NCI-H1092 (cell line): ENCODE measurements at places on chromosomes 5 and 9.

GRCh38 chr5:78648359-78649210 lies at the start of gene LHFPL2:
Gene LHFPL2 (minus strand): TSS chr5:78648772. CDS start chr5:78510213, 138,559 bp downstream.
- DNase-seq: peak; percentile 25

DNA sequence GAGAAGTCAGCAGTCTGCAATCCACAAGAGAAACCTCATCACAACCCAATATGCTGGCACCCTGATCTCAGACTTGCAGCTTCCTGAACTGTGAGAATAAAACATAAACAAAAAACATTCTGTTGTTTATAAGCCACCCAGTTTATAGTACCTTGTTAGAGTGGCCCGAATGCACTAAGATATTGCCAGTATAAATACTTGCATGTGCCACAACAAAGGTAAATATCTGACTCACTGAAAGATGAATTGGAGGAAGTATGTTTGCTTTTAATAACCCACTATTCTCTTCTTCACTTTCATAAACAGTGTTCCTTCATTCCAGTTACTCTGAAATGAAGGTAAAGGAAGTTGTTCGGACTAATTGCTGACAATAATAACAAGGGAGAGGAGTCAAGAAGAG lies 1163.4 kb upstream of the CDH6 start:
- no peak for DNase-seq

DNA sequence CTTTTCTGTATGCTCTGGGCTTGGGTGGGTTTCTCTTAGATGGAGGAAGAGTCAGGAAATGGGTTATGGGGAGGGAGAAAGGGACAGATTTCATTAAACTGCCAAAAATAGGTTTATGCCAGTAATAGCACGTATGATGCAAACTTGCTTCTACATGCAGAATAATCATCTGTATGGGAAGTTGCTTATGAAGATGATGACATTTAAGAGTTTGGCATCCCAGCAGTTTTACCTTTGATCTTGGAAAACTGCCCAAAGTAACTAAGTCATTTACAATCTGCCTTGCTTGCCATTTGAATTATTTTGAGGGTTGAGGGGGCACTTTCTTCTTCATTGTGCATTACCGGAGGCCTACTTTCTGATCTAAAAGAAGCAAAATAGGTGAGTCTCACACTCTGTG lies 282.9 kb upstream of the ANKRD55 start:
- DNase-seq: no peak

DNA sequence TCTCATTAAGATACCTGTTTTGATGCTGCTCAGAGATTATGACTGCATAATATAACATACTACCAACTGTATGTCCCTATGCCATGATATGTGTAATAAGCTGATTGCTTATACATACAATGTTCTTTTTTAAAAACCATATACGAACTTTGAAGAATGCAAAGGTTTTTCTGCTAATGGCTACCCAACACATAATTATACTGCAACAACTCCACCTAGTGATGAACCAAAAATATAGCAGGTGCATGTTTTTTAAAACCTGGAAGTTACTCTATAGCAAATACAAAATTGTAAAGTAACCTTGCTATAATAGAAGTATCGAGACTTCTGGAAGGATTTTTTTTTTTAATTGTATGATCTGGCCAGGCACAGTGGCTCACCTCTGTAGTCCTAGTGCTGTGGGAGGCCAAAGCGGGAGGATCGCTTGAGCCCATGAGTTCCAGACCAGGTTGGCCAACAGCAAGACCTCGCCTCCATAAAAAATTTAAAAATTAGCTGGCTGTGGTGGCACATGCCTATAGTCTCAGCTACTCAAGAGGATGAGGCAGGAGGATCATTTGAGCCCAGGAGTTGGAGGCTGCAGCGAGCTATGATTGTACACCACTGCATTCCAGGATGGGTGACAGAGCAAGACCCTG lies 49.1 kb downstream of the HOMER1 start:
- DNase-seq: no peak

- DNase-seq: no peak
Observed at GRCh38 chr9:135980926-135981630, 19.9 kb upstream of the UBAC1 start.

DNA sequence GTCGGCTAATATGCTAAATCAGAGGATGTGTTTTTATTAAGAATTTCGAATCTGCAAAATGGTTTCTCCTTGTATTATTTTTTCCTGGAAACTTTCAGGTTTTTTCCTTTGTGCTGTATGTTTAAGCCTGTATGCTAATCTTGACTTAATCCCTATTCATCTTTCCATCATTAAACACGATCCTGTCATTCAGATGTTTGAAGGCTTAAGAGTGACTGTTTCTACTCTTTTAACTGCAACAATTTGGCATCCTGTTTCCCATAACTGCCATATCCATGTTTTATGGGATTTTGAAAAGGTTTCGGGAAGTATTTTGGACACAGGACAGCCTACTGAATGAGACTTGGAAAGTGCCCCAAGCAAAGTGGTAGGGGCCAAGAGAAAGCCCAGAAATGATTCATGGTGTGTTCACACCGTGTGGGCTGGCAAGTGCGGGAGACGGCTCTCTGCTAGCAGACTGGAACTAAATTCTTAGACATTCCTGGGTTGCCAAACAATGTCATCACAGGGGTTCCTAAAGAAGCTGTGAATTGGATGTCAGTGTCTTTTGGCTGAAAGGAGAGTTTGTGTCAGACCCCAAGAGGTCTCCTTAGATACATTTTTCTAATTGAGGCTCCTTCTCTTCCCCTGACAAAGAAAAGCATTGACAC lies 125.4 kb upstream of the ADAMTS16 start:
- DNase-seq: no peak

- no peak for DNase-seq
Observed at GRCh38 chr9:134442486-134443173, 116.4 kb downstream of the RXRA start.

- DNase-seq: no peak
Observed at GRCh38 chr9:34440017-34440416, 18.4 kb downstream of the FAM219A start.

DNA sequence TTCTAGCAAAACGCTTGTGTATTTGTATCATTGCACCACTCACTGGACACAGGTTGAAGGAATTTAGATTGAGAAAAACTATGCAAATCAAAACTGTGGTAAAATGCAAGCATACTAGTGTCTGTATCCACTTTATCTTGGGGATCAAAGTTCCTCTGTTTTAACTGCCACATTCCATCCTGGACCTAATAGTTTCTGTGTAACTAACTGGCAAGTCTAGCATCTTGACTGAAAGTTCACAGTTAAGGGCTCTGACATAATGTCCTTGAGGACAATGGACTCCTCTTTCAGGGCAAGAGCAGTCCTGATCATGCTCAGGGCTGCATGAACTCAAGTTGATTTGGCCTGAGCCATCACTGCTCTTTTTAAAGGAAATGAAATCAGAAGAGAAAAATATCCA lies 30.7 kb downstream of the NFIB start:
- DNase-seq: no peak

DNA sequence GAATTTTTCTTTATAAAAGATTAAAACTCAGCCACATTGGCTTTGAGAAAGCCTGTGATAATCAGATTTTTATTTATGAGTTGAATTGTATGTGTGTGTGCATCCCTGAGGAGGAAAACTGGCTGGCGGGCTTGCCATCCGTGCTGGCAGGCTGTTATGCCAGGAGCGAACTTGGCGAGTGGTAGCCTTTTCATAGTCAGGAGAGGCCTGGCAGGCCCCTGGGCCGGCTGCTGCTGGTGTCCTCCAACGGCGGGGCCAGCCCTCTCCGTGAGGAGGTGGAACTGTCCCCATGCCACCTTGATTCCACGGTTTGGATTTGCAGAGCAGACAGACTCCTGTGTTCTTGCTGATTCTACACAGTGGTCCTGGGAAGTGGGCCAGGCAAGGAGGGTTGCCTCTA lies 43.3 kb downstream of the ZNF618 start:
- no peak for DNase-seq

- no peak for DNase-seq
Observed at GRCh38 chr5:112418659-112419163, 366 bp downstream of the EPB41L4A start.

GRCh38 chr9:19807182-19807892 lies 18.5 kb upstream of the SLC24A2 start:
- no peak for DNase-seq

DNA sequence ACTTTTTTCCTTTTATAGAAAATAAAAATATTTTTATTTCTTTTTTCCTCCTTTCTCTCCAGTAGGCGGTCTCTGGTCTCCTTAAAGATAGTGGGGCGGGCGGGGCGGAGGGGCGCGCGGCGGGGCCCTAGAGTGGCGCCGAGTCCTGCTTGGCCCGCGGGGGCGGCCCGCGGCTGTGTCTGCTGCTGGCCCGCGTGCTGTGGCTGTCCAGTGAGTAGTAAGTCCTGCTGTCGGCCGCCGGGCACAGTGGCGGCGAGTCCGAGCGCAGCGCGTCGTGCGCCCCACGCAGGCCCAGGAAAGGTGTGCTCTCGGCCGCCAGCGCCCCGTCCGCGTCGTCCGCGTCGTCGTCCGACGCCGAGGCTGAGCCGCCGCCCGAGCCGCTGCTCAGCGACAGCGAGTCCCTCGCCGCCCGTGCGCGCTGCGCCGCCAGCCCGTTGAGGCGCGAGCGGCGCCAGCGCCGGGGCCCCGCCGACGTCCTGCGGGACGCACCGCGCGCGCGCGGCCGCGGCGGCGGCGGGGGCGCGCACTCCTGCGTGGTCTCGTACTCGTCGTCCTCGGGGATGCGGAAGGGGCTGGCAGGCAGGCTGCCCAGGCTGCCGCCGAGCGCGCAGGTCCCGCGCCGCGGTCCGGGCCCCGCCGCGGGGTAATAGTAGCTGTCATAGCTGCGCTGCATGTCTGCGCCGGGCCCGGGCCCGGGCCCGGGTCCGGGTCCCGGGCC lies 52.3 kb downstream of the PSD2 start:
- DNase-seq: no peak

GRCh38 chr5:113081881-113082546 lies 105.4 kb downstream of the DCP2 start:
- DNase-seq: no peak

GRCh38 chr5:178673801-178674295 lies 47.0 kb upstream of the CLK4 start:
- DNase-seq: no peak

DNA sequence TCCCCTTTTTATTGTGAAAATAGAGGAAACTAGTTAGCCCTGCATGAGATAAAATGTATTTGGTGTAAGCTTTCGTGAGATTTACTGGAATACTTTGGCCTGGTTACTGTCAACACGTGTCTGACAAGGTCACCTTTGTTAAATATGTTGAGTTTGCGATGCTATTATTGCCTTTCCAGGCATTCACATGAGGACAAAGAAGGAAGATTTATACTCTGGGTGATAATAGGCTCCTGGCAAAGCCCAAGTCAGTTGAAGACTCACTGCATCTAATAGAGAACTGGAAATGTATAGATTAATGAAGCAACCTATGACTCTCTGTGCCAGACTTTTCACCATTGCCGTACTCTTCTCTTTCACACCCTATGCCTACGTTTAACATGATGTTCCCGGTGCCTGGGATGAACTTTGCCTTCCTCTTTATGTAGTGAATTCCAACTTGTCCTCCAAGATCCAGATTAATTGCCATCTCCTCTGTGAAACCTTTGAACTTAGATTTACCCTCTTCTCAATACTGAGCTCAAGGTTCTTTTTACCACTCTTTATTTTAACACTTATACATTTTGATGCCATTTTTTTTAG lies 33.9 kb downstream of the ITGA2 start:
- DNase-seq: no peak

- no peak for DNase-seq
Observed at GRCh38 chr5:171675511-171675910, 110.1 kb upstream of the SMIM23 start.

GRCh38 chr9:136947955-136948510 lies 3.0 kb downstream of the C8G start:
- DNase-seq: no peak

GRCh38 chr5:169828385-169828784 lies 151.9 kb downstream of the INSYN2B start:
- no peak for DNase-seq

DNA sequence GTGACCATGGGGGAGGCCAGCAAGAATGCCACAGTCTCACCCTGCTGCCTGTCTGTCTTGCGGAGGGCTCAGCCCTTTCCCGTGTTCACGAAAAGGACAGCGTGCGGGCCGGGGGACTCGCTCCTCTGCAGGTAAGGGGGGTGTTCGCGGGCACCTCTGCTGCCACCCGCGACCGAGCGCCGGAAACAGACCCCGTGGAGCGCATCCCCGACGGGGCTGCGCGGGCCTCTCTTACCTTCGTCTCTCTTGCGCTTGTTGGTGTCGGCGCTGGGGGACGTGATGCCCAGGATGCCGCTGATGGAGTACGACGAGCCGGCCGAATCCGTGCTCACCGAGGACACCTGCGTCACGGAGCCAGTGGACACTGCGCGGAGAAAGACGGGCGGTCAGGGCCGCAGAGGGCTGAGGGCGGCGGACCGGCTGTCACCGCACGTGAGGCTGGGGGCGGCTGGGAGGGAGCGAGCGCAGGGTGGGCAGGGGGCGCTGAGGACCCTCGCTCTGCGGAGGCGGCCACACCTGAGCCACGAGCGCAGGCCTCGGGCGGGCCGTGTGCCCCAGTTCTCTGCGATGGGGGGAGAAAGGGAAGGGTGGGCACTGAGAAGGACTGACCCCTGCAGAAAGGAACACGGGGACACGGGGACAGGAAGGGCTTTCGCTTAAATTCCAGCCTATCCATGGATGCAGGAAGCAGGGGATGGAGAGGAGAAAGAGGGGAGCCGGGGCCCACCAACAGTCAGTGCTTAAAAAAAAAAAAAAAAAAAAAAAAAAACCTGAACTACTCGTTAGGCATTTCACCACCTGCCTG lies 31.5 kb downstream of the PAX5 start:
- no peak for DNase-seq

GRCh38 chr9:136982232-136983051 lies at the start of gene LCNL1:
Gene LCNL1 (plus strand): TSS chr9:136982993. CDS start chr9:136983587, 594 bp downstream.
- no peak for DNase-seq

- DNase-seq: no peak
Observed at GRCh38 chr5:138565100-138565821, 9.9 kb downstream of the HSPA9 start.

DNA sequence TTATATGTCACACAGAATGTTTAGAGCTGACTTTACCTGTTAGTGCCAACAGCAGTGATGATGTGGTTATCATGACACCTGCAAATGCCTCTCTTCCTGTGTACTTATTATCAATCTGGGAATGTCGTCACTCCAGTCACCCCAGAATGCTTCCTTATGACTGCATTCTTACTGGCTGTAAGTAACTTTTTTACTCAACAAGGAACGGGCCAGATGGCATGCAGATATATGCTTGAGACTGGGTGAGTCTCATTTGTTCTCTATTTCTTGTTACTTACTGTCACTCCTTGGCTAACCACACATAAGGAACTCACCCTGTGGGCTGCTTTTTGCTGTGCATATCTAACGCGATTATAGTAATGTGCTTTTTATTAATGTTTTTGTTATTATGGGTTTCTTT lies 385.5 kb upstream of the MEF2C start:
- no peak for DNase-seq

DNA sequence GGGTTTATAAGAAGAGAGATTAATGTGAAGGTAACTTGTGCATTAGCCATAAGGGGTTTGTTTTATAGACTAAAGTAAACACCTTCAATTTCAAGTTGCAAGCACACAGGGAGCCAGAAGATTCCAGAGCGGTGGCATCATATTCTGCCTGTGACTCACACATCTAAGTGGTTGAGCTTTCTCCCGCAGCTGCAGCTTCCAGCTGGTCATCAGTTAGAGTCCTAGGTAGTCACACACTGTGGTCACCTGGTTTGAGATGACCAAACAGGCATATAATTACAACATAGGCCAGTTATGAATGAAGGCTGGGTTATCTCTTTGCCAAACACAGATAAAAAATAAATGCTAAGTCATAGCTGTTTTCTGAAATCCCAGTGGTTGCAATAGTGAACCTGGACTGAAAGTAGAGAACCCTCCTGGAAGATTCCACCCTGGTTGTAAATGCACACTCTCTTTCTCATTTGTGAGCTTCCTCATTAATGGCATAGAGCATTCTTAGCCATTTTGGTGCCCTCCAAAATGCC lies 171.3 kb downstream of the GDNF start:
- DNase-seq: no peak
